Skin of body (tissue), 3 donors: ENCODE measurements at places on chromosomes 16 and 17. TPM values are rescaled to one million over a fixed set of nuclear protein-coding genes. Genes with fewer than 3 reads are reported as not detected.

DNA sequence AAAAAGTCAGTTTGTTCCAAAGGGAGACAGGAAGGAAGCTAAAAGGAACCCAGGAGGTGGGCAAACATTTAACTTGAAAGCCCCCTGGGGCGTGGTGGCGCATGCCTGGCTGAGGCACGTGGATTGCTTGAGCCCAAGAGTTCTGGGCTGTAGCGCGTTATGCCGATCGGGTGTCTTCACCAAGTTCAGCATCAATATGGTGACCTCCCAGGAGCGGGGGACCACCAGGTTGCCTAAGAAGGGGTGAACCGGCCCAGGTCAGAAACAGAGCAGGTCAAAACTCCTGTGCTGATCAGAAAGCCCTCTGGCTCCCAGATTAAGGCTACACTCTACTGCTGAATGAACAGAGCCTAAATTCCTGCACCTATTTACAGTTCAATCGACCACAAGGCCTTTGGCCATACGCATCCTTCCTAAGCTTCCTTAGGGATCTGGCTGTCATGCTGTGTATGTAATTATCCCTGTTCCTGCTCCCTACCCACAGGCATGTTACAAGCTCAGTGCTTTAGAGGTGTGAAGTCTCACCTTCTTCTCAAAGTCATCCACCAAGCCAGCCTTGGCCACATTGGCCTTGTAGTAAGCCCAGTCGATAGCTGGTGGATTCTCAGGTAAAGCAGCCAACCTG lies 5.0 kb downstream of the ATP5PD start:
- no peak for DNase-seq

DNA sequence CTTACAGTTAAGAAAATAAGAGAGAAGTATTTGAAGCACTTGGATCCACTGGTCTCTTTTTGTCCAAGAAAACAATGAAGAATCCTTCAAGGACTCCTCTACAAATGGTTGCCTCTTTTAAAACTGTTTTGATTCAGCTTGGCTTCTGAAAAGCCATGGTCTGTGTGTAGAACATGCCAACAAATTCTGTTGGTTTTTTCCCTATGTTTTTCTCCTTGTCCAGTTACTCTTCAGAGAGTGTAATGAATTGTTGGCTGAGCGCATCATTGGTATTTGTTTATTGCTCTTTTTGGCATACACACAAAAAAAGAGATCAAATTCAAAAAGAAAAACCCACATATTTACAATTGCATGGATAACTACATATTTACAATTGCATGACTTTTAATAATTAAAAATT lies at the start of gene ABCA10:
Gene ABCA10 (minus strand): TSS at position 249 of the 400 bp plus-strand sequence. CDS start 3,466 bp downstream, outside the sequence.
- DNase-seq = peak; percentile 57

Gene NXPH3
- total RNA-seq = 0.89 TPM

DNA sequence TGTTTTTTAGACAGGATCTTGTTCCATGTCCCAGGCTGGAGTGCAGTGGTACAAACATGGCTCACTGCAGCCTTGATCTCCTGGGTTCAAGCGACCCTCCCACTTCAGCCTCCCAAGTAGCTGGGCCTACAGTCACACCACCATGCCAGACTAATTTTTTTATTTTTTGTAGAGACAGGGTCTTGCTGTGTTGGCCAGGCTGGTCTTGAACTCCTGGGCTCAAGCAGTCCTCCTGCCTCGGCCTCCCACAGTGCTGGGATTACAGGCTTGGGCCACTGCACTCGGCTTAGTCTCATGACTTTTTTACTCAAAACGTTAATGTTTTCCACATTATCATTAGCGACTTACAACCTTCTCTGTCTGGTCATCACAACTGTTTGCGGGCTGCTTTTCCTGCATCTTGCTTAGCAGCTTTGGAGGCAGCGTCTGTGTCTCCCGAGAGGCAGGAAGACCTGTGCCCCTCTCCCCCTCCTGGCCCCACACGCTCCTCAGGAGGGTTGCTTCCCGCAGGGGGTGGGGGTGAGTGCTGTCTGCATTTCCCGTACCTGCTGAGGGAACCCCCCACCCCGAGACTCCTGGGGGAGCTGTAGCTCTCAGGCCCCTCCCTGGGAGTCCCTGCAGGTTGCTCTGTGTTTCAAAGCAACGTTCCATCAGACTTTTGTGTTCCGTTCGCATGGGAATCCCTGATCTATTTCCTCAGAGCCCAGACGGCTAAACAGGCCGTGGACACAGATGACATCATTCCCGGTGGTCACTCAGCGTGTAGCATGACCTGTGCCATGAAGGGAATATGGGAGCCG lies 52.6 kb downstream of the PGS1 start:
- DNase-seq = no peak

- DNase-seq = no peak
Observed at GRCh38 chr16:86508028-86508946, 2.0 kb upstream of the FOXF1 start.

GRCh38 chr16:59826767-59827166 lies 1092.7 kb upstream of the GOT2 start:
- no peak for DNase-seq

DNA sequence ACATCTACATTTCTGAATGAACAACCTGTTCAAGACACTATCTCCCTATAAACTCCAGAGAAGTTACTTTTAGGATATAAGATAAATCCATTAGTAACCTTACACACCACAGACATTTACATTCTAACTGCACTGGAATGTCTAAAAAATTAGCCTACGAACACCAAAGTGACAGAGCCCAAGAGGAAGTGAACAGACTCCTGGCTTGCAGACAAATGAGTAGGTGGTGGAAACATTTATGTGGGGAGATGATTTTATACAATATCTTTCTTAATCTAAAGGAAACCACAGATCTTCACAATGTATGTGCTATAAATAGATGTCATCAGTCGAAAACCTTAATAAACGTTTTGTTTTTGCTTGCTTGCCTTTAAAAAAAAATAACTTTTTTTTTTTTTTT lies 18.8 kb downstream of the ZNF652 start:
- DNase-seq = no peak

DNA sequence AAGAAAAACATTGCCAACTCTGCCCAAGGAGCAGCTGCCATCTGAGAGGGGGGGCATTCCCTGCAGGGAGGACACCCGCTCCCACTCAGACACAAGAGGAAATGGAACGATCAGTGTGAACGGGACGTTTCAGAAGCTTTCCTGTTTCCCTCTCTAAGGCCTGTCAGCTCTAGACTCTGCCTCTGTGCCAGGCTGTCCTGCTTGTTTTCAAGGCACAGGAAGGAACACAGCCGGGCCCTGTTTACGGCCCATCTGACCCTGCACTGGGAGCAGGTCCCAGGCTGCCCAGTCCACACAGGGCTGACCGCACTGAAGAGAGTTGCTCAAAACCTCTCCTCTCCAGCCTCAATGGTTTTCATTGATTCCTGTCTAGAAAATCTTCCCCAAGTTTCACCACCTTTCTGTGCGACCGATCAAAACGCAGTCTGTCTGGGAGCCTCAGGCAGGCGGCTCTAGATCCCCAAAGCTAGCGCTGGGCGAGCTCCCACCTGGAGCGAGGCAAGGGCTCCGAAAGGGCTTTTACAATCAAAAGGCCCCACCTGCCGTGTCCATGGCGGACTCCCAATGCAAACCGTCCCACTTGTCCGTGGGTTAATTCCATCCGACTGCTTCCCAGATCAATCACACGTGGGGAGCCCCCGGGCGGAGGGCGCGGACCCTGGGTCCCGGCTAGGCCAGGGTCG lies 1.5 kb downstream of the PIEZO1 start:
- DNase-seq = no peak

- no peak for DNase-seq
Observed at GRCh38 chr16:67212766-67213165, 13.8 kb downstream of the ELMO3 start.

GRCh38 chr17:78019367-78019975 lies 61.0 kb downstream of the TNRC6C start:
- peak; percentile 7 for DNase-seq

Gene CHST6
- total RNA-seq = 0.69 TPM

Gene DNAI2
- not detected for total RNA-seq

- no peak for DNase-seq
Observed at GRCh38 chr17:36727577-36727976, 126.2 kb downstream of the MRM1 start.

GRCh38 chr17:15134363-15134762 lies 130.8 kb downstream of the PMP22 start:
- DNase-seq = no peak

Gene ARHGAP23
- total RNA-seq = 73.7 TPM

DNA sequence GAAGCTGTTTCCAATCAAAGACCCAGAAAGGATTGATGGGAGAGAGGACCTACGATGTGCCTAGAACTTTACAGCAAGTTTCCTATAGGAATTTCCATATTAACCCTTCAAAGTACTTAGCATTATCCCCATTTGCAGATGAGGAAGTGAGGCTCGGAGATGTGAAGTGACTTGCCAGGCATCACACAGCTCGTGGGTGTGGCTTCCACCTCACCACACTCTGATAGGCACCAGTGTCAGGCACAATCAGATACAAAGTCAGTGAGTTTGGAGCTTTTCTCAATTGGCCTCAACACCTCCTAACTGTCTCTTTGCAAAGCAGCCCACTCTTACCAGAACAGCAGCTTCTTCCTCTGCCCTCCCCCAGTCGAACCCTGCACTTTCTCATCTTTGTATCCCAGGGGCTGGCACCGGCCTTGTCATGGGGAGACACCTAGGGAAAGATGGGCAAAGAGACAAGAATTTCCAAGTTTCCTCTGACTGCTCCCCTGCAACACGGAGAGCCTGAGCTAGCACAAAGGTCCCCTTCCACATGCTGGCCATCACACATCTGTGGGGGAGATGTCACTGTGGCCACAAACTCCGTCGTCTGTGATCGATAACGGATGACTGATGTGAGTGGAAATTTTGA lies 37.4 kb upstream of the CCL1 start:
- no peak for DNase-seq

Gene DHRS11
- total RNA-seq = 5.7 TPM

- no peak for DNase-seq
Observed at GRCh38 chr16:9713907-9714306, 468.3 kb downstream of the GRIN2A start.

- no peak for DNase-seq
Observed at GRCh38 chr16:83338941-83339340, 468.8 kb upstream of the HSBP1 start.

DNA sequence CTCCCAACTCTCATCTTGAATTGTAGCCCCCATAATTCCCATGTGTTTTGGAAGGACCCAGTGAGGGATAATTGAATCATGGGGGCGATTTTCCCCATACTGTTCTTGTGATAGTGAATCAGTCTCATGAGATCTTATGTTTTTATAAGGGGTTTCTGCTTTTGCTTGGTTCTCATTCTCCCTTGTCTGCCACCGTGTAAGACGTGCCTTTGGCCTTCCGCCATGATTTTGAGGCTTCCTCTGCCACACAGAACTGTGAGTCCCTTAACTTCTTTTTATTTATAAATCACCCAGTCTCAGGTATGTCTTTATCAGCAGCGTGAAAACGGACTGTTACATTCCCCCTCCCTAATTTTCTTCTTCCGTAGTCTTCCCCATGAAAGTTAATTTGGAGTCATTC lies 124.0 kb downstream of the ABCA8 start:
- DNase-seq = no peak

GRCh38 chr16:84194018-84194417 lies 3.1 kb downstream of the ADAD2 start:
- DNase-seq = no peak

Gene HCRT
- total RNA-seq = not detected

- DNase-seq = no peak
Observed at GRCh38 chr17:19019041-19019941, 14.7 kb upstream of the FAM83G start.

DNA sequence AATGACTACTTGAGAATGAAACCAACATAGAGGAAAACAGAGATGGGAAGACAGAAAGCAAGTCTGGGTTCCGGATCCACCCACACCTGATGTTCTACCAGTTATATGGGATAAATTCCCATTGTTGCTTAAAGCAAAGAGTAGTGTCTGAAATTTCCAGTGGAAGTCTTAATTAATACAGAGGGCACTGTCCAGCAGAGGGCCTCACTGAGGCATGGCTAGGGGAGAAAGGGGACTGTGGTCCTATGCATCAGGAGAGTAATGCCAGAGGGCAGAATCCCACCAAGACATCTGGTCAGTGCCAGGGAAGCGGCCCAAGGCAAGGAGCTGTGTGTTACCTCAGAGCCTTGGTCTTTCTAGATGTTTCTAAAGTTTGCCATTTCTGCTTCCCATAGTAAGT lies 7.5 kb upstream of the UMOD start:
- no peak for DNase-seq

DNA sequence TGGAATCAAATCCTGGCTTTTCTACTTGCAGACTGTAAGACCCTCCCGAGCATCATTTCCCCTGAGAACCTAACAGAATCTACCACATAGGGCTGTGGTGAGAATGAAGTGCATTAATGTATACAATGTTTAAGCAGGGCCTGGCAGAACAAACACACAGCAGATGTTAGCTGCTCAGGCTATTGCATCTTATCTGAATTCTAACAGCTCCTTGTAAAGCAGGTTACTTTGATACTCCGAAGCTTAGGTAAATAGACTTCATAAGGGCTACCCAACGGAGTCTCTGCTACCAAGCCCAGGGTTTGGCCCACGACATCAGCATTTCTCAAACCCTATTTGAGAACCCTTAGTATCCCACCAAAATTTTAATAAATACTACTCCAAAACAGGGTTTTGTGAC lies 24.4 kb upstream of the NOS2 start:
- no peak for DNase-seq

Gene PDIA2
- total RNA-seq = 1.1 TPM

- no peak for DNase-seq
Observed at GRCh38 chr17:69762766-69763165, 312.3 kb upstream of the KCNJ16 start.

Gene KCNAB3
- 2.2 TPM for total RNA-seq

GRCh38 chr17:77535892-77536291 lies 395.1 kb downstream of the SEC14L1 start:
- no peak for DNase-seq

- no peak for DNase-seq
Observed at GRCh38 chr16:57960826-57961472, 10.0 kb downstream of the CNGB1 start.

Gene LRRC3C
- not detected for total RNA-seq

- no peak for DNase-seq
Observed at GRCh38 chr17:76812263-76812662, 55.9 kb upstream of the MGAT5B start.

Gene RRAD
- total RNA-seq = 2.8 TPM

Gene CTRB1
- not detected for total RNA-seq

GRCh38 chr17:35875072-35875799 lies 4.9 kb downstream of the CCL5 start:
- no peak for DNase-seq

Gene CASKIN1
- 0.79 TPM for total RNA-seq

GRCh38 chr17:35082073-35082657 lies 18.7 kb upstream of the RFFL start:
- no peak for DNase-seq

- DNase-seq = no peak
Observed at GRCh38 chr16:7596308-7596707, 263.7 kb downstream of the RBFOX1 start.

- DNase-seq = no peak
Observed at GRCh38 chr16:11233727-11234376, 22.2 kb downstream of the SOCS1 start.
